ENCODE measurements at places on chromosomes 4 and X.

DNA sequence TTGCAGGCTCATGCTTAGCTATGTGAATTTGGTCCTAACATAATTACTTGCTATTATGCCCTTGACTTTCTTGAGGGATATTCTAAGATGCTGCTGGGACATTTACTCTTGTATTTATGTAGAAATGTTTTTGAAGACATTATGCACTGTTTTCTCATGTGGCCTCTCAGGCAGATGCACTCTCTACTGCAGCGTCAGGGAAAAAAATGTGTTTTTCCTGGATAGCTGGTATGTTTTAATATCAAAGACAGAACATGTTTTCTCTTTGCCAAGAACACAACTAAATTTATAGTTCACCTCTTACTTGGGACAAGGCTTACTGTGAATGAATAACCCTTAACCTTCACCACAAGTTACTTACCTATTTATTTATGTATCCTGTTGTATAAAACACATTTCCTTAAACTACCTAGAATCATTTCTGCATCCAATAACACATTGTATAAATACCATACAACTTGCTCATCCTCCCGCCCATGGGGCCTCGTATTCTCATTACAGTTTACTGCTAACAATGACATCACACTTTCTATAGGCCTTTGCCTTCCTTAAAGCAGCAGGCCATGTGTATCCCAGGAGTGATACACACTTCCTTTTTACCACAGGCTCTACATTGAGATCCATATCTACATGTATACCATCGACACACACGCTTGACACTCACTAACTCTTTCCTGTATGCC lies 178.7 kb downstream of the SLIT2 start:
- no peak for DNase-seq

GRCh38 chrX:51336584-51336983 lies 4.0 kb downstream of the NUDT10 start:
- DNase-seq, result no peak

DNA sequence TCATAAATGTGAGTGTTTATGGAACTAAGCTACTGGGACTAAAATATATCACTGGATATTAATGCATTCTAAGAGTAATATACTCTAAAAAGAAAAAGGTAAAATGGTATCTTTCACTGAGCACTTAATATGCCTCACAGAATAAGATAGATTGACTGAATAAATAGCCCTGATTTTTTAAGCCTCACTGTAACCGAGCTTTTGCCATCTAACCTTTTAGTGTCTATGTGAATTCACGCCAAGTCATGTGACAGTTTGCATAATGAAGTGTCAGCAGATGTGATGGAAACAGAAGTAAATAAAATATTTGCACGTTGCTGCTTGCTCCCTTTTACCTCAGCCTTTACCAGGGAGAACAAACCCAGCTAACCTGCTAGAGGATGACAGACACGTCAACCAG lies 119.7 kb upstream of the NWD2 start:
- DNase-seq, result no peak

- DNase-seq, result no peak
Measured at GRCh38 chr4:1741208-1741607, 19.9 kb downstream of the TACC3 start.

- no peak for DNase-seq
Measured at GRCh38 chr4:93779228-93779627, 49.3 kb upstream of the ATOH1 start.

DNA sequence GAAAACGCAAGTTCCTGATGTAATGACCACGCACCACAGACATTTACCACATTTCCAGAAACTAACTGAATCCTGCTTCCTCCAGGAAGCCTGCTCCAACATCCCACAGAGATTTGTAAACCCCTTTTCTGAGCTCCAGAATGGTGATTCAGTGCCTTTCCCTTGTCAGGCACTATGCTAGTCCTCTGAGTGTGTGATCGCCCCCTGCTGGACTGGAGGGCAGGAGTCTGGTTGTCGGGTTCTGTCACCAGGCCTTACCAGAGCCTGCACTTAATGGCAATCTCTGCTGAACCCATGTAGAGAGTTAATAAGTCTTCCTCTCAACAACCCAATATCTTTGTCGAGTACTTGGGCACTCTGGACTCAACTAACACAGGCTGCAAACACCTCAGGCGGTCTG lies 14.5 kb upstream of the KDM5C start:
- DNase-seq, result no peak

DNA sequence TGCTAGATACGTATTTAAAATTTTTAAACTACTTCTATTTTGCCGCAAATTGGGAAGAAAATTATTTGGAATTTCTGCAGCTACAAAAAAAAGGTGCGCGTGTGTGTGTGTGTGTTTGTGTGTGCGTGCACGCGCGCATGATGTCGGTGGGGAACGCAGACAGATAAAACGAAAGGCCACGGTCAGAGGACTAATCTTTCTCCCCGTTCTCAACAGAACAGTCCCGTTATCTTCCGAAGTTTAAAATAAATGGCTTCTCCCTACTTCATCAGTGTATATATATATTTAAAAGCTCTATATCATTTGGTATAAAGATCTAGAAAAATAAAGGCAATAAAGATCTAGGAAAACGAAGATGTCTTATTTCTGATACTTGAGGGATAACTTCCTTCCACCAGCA lies 1.5 kb downstream of the MGARP start:
- DNase-seq, result no peak

GRCh38 chr4:103496800-103497199 lies 223.0 kb downstream of the TACR3 start:
- no peak for DNase-seq

- no peak for DNase-seq
Measured at GRCh38 chr4:101232074-101232776, 115.1 kb downstream of the PPP3CA start.

GRCh38 chr4:89754531-89754930 lies 82.4 kb downstream of the SNCA start:
- no peak for DNase-seq

DNA sequence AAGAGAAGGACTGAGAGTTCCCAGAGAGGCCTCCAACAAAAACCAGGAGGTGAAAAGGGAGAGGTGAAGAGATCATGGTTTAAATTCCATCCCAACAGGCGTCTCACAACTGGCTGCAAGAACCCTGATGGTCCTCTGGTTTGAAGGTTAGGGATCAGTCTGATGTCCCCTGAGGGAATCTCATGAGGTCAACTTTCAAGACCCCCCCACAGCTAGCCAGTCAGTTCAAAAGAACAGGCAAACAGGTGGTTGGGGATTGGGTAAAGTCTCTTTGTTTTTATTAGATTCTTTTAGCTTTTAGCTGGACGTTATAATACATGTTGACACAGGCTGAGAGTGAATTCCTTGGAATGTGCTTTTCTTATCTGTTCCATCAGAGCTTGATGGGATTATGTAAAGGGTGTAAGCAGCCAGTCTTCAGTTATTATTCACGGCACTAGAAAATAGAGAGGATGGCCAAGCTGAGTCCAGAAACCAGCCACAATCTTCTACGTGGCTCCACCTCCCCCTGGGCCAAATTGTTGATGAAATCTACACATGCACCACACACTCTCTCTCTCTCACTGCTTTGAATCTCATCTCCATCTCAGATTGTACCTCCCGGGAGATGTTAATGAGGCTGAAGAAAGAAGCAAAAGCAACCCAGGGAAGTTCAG lies 20.8 kb downstream of the ENPP6 start:
- no peak for DNase-seq

DNA sequence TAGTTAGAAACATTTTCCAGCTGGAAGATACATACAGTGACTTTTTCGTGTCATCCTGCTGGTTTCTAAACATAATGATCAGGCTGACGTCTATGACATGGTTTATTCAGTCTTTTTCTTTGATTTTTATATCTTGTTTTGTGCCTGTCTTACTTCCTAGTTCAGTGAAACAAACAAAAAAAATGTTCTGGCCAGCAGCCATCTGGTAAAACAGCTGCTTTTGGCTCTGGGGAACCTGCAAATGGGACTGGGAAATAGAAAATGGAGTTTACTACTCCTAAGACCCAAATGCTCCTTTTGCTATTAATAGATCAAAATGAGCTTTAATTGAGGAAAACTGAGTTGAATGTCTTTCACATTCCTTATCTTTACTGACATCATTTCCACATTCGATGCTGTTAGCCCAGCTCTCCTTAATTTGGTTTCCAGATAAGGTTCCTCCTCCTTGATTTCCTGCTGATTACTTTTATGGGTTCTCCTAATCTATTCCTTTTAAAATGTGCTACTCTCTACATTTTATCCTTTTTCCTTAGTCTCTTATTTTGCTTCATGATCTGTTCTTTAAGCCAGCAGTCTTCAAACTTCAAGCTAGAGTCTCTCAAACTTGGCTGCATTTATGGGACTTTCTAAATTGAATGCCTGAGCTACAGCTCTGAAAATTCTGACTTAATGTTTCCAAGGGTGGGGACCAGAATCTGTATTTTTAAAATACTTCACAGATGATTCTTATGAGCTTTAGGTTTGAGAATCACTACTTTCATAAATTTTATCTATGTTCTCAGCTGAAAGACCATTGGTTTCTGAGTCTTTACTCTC lies 499.5 kb downstream of the ANKRD50 start:
- no peak for DNase-seq

Measured in GOT3 (cell line).